ENCODE measurements at places on chromosomes 13 and 19. TPM values are rescaled to one million over a fixed set of nuclear protein-coding genes. Genes with fewer than 3 reads are reported as not detected.

Gene C3
- total RNA-seq: 5.0 TPM

Gene ODAD3
- under 0.01 TPM for total RNA-seq

Gene LRRC63
- total RNA-seq: not detected

Gene ZFP14
- 4.3 TPM for total RNA-seq

- DNase-seq: no peak
These were observed 1312.7 kb downstream of the SLITRK1 start for GRCh38 chr13:82569581-82569980.

- DNase-seq: no peak
These were observed 114.5 kb downstream of the SLC7A1 start for GRCh38 chr13:29480893-29481525.

DNA sequence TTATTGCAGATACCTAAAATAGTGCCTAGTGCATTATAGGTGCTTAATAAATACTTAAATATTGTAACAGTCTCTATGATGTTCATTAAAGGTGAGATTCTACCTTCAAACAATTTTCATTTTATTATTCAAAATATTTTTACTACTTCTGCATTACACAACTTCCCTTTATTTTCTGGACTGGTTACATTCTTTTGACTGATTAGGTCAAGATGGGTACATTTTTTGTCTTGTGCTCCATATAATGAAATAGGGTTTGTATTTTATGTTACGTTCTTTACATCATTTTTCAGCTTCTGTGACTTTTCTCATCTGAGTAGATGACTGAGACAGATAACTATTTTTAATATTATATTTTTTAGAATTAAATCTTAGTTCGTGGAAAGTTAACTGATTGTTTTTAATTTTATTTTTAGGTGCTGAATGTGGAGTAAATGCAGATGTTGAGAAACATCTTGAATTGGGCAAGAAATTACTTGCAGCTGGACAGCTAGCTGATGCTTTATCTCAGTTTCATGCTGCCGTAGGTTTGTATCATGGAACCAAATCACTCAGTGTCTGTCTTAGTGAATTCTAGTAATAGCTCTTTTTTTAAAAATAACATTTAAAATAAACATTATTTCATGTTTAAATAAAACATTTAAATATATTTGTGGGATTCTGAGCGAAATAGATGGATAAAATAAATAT, 32.0 kb downstream of the DNAJC3 start:
- DNase-seq: no peak

GRCh38 chr13:112481458-112481857, 105.3 kb downstream of the SPACA7 start:
- DNase-seq: no peak

DNA sequence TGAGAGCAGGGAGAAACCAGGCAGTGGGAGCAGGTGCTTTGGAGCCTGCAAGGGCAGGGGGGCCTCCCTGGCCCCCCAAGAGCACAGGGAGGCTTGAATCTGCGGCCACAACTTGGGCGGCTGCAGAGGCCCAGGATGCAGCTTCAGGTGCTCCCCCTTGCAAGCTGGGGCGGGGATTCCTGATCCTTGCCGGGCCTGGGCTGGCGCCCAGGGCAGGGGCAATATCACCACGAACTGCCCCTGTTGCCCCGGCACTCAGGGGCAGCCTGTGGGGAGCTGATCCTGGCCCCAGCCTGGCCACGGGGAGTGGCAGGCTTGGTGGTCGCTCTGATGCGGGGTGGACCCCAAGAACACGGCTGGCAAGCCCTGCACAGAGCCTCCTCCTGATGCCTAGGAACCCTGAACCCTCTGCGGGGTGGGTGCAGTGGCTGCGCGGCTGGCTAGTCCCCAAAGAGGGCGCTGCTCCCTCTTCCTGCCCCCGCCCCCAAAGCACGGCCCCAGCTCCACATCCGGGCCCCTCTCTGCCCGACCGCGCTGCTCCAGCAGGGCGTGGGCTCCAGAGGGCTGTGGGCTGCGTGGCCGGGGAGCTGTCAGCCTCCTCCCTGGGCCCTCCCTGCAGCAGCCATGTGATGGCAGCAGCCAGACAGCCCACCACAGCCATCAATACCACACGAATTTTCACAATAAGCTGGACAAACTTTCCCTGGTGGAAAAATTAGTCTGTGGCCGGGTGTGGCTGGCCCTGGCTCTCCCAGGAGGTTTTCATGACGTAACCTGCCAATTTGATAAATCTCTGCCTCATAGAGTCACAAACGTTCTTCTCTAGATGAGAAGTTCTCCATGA, 21.0 kb downstream of the TNFSF9 start:
- DNase-seq: peak; percentile 88

- no peak for DNase-seq
These were observed 366.8 kb downstream of the DCT start for GRCh38 chr13:94112731-94113130.

Measured in osteoblast (primary cell).